ENCODE measurements at places on chromosomes 4 and X.

- no peak for DNase-seq
Observed at GRCh38 chrX:149837639-149838038, 43.3 kb upstream of the MAGEA8 start.

GRCh38 chrX:74160816-74161215 is 143.2 kb upstream of the ZCCHC13 start:
- DNase-seq: no peak

DNA sequence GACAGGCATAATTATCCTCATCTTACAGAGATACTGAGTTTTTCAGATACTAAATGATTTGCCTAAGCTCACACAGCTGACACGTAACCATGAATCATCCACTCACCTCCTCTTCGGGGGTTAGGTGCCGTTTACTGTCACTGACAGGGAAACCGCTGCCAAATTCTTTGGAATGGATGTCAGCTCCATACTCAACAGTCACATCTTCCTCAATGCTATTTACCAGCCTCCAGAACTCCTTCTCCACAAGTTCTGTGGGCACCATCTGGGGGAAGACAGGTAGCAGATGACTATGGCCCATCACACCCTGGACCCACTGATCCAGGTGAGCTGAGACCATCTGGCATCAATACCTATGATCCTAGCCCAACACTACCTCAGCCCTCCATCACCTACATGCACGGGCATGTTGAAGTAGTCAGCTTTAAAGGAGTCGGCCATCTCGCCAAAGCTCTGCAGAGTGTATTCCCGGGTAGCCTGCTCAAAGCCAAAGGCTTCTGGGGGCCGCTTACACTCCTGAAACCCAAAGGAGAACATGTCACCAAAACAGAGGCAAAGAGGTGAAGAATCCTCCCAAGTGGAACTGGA is 13.5 kb downstream of the KDM5C start:
- DNase-seq: no peak

GRCh38 chrX:13581554-13581953 is 12.2 kb downstream of the EGFL6 start:
- no peak for DNase-seq

- DNase-seq: no peak
Observed at GRCh38 chrX:150146271-150146896, 208.1 kb upstream of the EOLA2 start.

- no peak for DNase-seq
Observed at GRCh38 chrX:13304052-13304451, 15.8 kb downstream of the ATXN3L start.

DNA sequence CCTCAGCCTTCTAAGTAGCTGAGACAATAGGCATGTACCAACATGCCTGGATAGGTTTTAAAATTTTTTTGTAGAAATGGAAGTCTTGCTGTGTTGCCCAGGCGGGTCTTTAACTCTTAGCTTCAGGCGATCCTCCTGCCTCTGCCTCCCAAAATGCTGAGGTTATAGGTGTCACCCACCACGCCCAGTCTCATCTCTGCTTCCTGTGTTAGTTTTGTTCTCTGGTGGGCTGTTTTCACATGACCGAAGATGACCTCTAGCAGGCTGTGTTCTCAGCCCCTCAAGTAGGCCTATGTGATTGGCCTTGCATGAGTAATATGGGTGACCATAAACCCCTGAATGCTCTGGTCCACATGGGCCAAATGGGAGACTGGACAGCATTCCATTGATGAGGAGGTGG is 56.8 kb upstream of the MSANTD1 start:
- no peak for DNase-seq

GRCh38 chr4:169250796-169251195 is 20.0 kb downstream of the SH3RF1 start:
- no peak for DNase-seq

DNA sequence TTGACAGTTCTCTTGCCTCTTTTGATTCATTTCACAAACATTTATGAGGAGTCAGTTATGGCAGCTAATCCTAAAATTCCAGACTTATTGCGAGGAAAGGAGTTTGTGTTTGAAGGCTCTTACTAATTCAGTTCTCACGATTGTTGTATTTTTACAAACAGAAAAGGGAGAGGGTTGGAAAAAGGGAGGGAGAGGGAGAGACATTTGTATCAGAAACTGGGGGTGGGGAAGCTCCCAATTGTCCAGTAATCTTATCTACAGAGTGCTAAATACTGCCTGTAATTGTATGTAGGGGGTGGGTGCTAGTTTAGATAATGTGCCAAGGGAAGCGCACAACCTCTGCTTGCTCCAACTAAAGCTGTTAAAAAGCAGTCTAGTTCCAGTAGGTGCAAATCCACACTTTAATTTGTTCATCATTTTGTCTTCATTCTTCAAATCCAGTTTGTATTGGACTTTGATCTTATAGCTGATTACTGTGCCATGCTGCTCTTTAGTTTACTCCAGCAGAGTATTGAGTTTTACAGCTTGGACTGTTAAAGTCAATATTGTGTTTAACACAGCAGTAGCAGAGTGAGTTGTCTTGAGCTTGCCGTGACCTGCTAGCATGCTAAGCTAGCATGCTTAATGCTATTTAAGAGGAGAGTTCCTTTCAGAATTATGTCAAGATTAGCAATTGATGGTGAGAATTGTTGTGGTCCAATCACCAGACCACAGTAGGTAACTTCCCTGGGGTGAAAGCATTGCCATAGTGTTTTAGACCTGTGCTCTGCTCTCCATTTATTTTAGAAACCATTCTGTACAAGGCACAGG is 13.9 kb downstream of the FNIP2 start:
- no peak for DNase-seq
